ENCODE measurements at places on chromosomes 4 and X.

DNA sequence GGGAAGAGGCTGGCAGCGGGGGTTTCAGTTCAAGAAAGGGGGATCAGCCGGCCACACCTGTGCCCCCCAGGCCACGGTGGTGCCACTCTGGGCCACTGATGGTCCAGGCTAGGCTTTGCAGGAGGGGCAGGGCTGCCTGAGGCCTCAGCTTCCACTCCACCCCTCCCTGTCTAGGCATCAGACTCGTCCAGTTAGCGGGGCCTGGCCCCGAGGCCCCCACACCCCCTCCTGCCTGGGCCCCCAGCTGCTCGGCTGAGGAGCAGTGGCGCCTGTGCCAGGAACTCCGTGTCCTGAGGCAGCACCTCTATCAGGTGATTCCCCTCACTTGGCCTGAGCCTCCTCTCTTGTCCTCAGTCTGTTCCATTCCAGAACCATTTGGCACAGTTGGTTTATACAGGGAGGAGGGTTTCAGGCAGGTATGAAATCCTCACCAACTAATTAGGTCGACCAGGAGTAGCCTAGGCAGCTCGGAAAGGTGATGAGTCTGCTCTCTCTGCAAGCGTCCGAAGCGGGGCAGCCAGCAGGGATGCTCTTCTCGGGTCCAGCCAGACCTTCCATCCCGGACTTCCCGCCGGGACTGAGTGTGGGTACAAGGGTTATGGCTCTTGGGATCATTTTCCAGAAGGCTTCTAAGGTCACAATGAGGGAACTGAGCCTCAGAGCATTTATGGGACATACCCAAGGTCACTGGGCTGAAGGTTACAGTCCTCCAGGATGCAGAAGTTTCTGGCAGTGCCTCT is 2.1 kb downstream of the NSG1 start:
- DNase-seq: no peak

- DNase-seq: no peak
These were observed 132.7 kb downstream of the THOC2 start for GRCh38 chrX:123600181-123600580.

DNA sequence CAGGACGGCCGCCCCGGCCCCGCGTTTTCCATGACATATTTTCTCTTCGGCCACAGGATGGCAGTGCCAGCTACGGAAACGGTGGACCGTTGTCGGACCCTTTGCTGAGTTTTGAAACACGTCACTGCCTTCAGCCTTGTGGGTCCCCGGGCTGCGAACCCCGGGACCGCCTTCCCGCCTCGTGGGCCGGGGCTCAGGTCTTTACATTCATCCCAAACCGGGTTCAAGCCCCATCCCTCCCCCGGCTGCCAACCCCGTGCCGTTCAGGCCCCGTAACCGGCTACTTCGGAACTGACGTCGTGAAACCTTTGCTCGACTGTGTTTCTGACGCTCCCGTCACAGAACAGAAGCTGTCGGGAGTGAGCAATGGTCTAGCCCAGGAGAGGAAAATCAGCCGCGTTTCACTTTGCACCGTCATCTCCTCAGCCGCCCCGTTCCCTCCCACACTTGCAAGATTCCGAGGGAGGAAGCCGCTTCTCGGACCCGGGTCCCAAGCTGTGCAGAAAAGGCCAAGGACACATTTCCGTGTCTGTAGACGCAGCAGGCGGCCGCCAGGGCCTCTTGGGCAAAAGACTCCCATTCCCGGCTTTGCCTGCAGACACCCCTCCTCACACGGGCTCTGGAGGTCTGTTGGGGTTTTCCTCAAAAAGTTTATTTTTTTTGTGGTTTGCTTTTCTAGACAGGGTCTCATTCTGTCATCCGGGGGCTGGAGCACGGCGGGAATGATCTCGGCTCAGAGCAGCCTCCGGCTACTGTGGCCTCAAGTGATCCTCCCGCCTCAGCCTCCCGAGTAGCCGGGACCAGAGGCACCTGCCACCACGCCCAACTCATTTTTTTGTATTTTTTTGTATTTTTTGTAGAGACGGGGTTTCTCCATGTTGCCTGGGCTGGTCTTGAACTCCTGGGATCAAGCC is 41.4 kb upstream of the PPP2R3B start:
- no peak for DNase-seq

GRCh38 chrX:51395810-51396728 is 63.4 kb downstream of the NUDT10 start:
- no peak for DNase-seq

GRCh38 chr4:56112377-56112776 is 163.6 kb downstream of the CEP135 start:
- no peak for DNase-seq

DNA sequence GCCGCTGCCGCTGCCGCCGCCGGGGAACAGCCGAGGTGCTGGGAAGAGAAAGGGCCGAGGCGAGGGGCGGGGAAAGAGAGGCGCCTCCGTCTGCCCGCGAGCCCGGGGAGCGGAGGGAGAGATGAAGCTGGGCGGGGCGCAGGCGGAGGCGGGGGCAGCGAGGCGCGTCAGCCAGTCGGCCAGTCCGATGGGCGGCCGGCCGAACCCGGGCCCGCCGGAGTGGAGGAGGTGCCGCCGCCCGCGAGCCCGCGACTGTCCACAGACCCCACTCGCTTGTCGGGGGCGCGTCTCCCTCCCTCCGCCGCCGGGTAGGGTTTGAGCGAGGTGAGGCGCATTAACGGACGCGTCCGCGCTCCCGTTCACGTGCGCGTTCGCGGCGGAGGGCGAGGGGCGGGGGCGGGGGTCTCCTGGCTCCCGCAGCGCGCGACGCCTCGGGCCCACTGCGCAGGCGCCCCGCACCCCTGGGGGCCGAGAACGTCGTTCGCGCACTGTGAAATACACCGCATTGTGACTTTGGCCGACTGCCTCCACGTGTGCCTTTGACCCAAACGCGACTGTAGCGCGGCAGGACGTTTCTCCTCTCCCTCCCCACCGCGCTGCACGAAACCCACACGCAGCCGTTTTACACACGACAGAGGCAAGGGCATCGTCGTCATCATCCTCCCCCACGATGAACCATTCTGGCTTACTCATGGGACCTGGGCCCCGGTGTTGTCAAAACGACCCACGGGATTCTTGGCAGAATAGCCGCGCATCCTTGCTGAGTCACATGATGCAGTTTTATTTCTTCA is at the start of gene NUDT11:
NUDT11 (minus strand) TSS at position 92 of the 791 bp plus-strand sequence. CDS start 148 bp downstream, outside the sequence.
- peak; percentile 55 for DNase-seq

GRCh38 chrX:73182502-73183114 is 32.0 kb downstream of the NAP1L2 start:
- DNase-seq: no peak

- DNase-seq: peak; percentile 36
These were observed 114.2 kb upstream of the MAP3K15 start for GRCh38 chrX:19629541-19629940.
